ENCODE measurements at places on chromosomes 7 and 10. TPM values are rescaled to one million over a fixed set of nuclear protein-coding genes. Genes with fewer than 3 reads are reported as not detected.

DNA sequence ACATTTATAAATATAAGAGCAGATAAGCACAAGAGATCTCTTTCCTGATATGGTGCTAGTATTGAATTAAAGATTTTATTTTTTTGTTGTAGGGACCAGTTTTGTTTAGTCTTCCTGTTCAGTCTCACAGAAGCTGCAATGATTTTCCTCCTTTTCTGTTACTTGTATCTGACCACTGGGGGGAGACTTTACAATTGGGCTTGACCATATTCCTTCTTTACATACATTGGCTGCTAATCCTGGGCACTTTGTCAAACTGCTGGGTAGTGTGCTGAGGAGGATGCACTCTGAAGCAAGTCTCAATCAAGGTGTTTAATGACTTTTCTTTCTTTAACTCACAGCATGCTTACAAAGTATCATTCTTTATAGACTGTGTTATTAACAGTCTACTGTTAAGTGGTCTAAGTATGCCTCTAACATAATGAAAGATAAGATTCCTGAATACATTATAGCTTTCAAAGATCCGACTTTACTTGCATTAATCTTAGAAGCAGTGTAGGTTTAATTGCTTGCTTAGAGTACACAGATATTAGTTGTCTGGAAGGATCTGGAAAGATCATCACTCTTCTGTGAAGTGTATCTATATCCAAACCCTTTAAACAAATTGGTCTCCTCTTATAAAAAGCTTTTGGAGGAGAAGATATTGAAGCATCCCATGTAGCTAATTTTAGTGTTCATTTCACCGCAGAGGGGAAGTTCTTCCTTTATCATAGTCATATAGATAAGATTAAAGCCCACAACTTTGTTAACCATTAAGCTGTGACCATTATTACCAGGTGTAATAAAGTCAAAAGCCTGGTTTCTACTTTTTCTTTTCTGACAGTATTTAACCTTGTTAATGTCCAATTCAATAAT, 3.1 kb downstream of the PALS2 start:
- DNase-seq, result peak; percentile 53

Gene ELFN1
- 7.6 TPM for total RNA-seq

Gene PPP1R3C
- 7.9 TPM for total RNA-seq

Gene ARMH3
- 9.3 TPM for total RNA-seq

All from G401 (cell line).